NCI-H460 (cell line): ENCODE measurements at places on chromosomes 5 and 9. TPM values are rescaled to one million over a fixed set of nuclear protein-coding genes. Genes with fewer than 3 reads are reported as not detected.

LHX6 gene
- total RNA-seq = 0.10 and 0.98 TPM in 2 replicates

GRCh38 chr9:127767909-127768331 is 10.5 kb downstream of the SH2D3C start:
- DNase-seq = no peak

DNA sequence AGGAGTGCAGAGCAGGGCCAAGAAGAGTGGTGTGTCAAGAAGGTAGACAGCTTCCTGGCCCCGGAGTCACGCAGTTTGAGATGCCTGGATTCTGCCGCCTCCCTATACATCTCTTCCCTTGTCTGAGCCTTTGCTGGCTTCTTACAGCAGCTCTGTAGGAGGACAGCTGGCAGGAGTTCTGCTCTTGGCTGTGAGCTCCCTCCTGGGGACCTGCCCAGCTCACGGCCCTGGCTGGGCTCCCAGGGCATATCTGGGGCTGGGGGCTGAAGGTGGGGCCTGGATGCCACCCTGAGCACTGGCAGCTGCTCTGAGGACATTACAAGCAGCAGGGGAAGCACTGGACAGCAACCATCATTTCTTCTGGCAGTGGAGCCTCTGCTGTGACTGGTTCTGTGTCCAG is 786 bp upstream of the TSSK1B start:
- no peak for DNase-seq

DNA sequence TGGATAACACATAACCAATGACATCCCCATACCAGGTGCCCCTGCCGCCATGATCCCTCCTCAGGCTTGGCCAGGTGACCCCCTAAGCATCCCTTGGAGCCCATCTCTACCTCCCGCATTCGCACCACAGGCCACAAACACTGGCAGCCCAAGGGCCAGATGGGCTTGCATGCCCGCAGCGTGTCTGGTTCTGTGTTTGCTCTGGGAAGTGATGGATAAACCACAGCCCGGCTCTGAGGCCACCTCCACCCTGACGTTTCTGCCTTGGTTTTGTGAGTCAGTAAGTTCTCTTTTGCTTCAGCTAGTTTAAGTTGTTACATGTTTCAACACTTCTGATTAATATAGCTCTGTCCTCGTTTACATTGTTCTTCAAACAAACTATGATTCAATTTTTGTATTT is 172.4 kb upstream of the PHYKPL start:
- no peak for DNase-seq
